Colonic mucosa (tissue), 4 donors: ENCODE measurements at places on chromosomes 7 and 10.

GRCh38 chr10:30878920-30879319 is 152.7 kb downstream of the ZNF438 start:
- DNase-seq = no peak

DNA sequence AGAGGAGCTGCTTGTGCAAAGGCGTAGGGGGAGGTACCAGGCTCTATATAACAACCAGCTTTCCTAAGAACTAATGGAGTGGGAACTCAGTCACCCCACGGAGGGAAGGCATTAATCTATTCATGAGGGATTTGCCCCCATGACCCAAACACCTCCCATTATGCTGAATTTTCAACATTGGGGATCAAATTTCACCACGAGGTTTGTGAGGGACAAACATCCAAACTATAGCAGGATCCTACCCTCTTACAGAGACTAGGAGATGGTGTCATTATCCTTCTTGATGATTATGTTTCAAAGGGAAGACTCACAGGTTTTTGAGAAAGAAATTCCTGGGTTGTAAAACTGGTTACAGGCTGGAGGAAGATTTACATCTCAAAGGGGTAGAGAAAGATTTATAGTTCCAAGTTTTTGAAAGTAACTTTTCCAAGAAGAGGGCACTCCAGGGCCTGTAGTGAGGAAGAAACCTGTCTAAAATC is 295.0 kb upstream of the DKK1 start:
- DNase-seq = no peak

DNA sequence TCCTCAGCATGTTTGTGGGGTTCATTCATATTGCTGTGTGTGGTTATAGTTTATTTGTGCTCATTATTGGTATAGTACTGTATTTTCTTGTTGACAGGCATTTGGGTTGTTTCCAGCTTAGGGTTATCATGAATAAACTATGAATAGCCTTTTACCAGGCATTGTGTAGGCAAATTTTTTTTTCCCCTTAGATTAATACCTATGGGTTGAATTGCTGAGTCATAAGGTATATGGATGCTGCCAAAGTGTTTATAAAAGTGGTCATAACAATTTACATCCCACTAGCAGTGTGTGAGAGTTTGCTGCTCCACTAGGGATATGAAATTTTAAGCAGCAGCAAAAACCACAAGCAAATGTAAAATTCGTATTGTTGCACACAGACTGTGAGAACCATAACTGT is 175.0 kb downstream of the PLPP4 start:
- no peak for DNase-seq

- no peak for DNase-seq
These were observed 211.7 kb downstream of the SUGCT start for GRCh38 chr7:40346554-40346953.

DNA sequence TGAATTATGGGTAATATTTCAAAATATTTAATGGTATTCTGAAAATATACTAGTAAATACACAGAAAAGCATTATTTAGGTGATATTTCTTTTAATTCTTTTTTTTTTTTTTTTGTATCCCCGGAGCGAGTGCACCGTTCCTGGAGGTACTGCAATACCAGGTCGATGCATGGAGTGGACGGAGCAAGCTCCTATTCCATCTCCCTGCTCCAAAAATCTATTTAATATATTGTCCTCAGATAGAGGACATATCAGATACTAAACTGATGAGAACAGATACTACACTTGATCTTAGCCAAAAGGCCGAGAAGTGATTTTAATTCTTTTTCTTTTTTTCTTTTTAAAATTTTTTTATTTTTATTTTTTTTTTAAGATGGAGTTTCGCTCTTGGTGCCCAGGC is 10.8 kb downstream of the BTRC start:
- no peak for DNase-seq

DNA sequence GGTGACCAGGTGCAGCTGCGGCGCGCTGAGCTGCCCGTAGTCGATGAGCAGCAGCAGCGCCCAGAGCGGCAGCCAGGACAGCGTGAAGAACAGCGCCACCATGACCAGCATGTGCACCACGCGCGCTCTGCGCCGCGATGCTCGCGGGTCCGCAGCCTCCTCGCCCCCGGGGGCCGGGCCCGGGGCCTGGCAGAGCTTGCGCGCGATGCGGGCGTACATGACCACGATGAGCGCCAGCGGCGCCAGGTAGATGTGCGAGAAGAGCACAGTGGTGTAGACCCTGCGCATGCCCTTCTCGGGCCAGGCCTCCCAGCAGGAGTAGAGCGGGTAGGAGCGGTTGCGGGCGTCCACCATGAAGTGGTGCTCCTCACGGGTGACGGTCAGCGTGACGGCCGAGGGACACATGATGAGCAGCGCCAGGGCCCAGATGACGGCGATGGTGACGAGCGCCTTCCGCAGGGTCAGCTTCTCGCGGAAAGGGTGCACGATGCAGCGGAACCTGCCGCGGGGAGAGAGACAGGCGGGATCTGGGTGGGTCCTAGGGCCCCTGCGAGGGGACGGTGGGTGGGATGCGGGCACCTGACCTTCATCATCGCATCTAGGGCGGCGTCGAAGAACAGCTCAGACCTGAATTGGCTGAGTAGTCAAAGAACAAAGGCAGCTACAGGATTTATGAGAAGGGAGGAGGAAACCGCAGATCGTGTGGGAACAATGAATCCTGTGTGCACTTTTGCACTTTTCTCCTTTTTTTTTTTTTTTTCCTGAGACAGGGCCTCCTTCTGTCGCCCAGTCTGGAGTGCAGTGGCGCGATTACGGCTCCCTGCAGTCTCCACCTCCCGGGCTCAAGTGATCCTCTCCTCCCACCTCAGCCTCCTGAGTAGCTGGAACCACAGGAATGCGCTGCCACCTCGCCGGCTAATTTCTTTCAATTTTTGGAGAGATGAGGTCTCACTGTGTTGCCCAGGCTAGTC is 22.4 kb upstream of the PPA1 start:
- peak; percentile 67 for DNase-seq
